Kasumi-1 (cell line): ENCODE measurements at places on chromosomes 2 and 18.
A peak's percentile ranks its signal among the peaks of the same experiment; 100 is the strongest.

GRCh38 chr2:216877085-216877484 is 17.2 kb upstream of the TNP1 start:
- DNase-seq: no peak

- no peak for DNase-seq
Observed at GRCh38 chr18:35835833-35836232, 136.6 kb upstream of the RMP24 start.

GRCh38 chr2:239245107-239245506 is 155.7 kb downstream of the HDAC4 start:
- no peak for DNase-seq

GRCh38 chr2:220154304-220154703 is 526.9 kb downstream of the SLC4A3 start:
- no peak for DNase-seq

DNA sequence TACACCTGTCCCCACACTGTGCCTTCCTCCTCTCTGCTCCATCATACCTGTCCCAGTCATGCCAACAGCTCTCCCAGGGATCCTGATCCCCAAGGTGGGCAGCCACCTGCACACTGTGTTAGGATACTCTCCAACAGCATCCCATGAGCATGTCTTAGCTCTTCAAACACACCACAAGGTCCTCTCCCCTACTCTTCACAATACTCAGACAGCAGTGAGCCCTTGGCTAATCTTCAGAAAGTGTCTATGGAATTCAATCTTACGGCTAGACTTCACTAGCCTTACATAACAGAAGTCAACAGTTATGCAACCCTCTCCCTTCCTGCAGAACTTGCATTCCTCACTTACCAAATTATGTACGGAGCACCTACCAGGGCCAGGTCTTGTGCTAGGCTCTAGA is 79.9 kb downstream of the MYO5B start:
- DNase-seq: no peak

DNA sequence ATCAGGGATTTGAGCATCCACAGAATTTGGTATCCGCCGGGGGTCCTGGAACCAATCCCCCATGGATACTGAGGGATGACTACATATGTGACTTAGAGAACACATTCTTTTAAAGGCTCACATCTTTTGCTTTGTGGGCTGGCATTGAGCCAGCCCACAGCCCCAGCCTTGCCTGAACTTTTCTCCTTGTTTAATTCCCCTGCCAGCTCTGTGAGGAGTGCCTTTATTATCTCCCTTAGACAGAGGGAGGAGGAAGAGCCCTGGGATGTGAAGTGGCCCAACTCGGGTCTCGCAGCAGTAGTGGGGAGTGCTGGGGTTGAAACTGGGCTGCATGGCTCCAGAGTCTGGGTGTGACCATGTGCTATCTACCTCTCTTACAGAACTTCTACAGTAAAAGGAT is 7.6 kb downstream of the TTC39C start:
- no peak for DNase-seq

GRCh38 chr2:234974501-234975385 is 22.9 kb downstream of the SH3BP4 start:
- DNase-seq: no peak

GRCh38 chr18:25974630-25975077 is 115.8 kb downstream of the SS18 start:
- DNase-seq: peak; percentile 28

GRCh38 chr2:219243291-219243761 is 1.9 kb downstream of the GLB1L start:
- DNase-seq: no peak

DNA sequence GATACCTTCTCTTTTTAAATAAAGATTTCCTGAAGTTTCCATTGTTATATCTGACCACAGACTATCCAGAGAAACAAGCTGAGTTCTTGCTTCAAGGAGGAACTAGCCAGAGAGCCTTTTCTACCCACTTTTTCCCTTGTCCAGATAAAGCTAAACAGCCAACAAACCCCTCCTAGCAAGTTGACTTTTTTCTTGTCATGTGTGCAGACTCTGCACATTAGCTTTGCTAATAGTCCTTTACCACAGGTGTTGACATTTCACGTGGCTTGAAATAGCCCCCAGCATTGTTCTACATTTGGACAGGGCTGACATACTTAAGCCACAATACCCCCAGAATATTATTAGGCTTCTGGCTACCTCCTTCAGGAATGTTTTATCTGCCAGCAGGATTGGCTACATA is 40.7 kb downstream of the PCBP1 start:
- no peak for DNase-seq

- no peak for DNase-seq
Observed at GRCh38 chr2:218858138-218858445, 1.5 kb upstream of the WNT6 start.

- no peak for DNase-seq
Observed at GRCh38 chr2:237304763-237305514, 109.0 kb downstream of the COL6A3 start.

DNA sequence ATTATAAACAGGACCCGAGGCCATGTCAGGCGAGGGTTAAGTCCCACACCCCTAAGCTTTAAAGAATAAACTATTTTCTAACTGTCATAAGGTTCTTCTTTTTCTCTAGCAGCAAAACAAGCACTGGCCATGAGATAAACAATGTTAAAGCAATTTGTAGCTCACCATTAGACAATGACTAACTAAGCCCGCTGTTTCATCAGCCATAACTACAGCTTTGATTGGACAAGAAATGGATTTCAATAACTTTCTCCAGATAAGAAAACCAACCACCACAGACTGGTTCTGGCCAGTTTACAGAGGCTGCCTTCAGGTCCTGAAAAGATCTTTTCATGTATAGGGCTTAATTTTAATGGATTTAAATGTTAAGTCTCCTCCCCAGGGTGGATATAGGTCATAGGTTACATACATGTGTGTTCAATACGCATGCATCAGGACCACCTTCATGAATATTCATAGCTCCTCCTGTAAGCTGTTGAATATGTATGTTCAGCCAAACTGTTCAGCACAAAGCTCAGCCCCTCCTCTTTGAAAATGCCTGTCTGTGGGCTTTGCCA is 108.7 kb upstream of the RAB6C start:
- DNase-seq: no peak

GRCh38 chr2:213243189-213244044 is 40.8 kb upstream of the SPAG16 start:
- DNase-seq: no peak

- no peak for DNase-seq
Observed at GRCh38 chr18:47163241-47163640, 12.9 kb downstream of the IER3IP1 start.

- no peak for DNase-seq
Observed at GRCh38 chr2:180196419-180196977, 189.4 kb upstream of the CWC22 start.

GRCh38 chr2:20836521-20836920 is 13.6 kb upstream of the LDAH start:
- no peak for DNase-seq

DNA sequence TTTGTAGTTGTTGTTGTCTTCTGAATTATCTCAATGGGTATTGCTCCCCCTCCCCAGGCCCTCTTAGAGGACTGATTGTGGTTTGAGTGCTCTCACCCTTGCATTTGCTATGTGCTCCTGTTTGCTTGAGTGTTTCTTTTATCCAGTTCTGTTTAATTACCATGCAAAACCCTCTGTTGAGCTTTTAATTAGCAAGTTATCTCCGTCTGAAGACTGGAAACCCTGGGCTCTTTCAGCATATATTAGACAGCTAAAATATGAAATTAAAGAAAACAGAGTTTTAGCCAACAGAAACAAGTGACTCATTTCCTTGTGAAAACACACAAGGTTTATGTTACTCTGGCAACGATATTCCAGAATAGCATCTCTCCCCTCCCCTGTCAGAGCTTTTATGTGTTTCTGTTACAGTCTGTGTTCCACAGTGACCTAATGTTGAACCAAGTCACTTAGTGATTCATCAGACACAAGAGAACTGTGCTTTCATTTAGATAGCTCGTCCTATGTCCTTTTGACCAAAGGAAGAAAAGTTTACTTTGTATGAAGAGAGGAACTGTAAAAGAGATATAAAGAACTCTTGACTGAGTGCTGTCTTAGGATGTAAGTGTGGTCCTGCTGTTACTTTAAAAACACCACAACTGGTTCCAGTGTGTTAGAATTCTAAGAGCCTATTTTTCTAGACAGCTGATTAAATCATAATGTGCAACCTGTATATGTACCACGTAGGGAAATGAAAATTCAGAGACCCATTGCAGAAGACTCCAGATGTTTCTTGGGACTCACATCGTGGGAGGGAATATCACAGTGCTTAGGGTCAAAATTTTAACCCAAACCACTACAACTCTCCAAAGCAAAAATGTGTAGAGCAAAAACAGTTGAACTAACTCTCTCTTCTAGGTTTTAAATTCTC is 172.8 kb upstream of the RBMS1 start:
- peak; percentile 31 for DNase-seq

DNA sequence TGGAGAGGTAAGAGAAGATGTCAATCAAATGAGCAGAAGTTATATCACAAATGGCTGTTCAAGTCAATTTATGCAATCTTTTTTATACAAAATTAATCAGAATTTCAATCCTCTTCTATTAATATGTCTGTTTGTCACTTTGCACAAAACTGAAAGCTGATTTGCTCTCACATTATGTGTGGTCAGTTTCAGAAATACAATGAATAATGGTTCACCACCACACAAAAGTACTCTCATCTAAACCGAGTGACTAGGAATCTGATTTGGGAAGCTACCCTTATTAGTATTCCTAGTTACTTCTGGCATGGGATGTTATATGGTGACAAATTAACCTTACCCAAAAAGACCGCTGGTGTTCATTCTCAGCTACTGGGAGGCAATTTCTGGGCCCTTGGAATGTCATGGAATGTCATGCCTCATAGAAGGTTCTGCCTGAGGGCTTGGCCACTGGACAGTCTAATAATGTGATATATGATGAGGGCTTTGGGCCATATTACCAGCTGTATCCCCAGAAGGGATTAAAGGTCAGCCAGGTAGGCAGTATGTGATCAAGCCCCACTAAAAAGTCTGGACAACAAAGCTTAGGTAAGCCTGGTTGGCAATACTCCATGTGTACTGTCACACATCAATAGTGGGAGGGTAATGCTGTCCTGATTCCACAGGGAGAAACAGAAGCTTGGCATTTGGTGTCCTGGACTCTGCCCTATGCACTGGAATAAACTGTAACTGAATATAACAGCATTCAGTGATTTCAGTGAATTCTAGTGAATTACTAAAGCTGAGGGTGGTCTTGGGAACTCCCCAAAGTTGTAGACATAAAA is 113.2 kb downstream of the PIGN start:
- DNase-seq: no peak

DNA sequence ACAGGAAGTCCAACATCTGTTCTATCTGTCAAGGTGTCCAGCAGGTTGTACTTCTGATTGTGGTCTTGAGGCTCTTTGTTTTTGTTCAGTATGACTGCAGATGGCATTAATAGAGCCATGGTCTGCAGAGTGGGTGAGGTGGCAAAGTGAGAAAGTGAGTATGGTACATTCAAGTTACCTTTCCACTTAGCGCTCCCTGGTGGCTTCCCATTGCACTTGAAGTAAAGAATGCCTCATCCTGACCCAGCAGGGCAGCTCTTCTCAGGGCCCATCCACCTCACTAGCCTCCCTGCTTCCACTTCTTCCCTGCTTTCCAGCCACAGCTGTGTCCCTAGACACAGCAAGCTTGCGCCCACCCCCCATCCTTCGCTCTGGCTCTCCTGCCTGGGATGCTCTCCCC is 148.0 kb upstream of the ALPP start:
- DNase-seq: no peak

- DNase-seq: no peak
Observed at GRCh38 chr2:134866498-134867099, 28.2 kb downstream of the ACMSD start.

DNA sequence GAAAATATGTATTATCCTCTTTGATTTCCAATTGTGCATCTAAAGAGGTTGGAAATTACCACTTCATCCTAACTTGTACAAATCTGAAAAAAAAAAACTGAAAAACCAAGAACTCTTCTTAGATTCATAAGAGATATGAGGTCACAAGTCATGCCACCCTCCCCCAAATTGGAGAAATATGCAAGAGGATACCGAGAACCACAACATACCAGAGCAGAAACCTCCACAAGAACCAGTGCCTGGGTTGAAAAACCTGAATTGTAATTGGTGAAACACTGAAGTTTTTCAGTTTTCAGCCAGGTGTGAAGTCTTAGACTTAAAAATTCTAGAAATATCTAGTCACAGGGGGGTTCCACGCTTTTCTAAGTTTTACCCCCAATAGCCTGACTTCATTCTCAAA is 1029.5 kb upstream of the LRRTM1 start:
- no peak for DNase-seq

- DNase-seq: no peak
Observed at GRCh38 chr18:59697236-59697932, at the start of gene CCBE1. CCBE1 (minus strand) TSS chr18:59697423.

- no peak for DNase-seq
Observed at GRCh38 chr2:184154438-184154837, 443.9 kb upstream of the ZNF804A start.

DNA sequence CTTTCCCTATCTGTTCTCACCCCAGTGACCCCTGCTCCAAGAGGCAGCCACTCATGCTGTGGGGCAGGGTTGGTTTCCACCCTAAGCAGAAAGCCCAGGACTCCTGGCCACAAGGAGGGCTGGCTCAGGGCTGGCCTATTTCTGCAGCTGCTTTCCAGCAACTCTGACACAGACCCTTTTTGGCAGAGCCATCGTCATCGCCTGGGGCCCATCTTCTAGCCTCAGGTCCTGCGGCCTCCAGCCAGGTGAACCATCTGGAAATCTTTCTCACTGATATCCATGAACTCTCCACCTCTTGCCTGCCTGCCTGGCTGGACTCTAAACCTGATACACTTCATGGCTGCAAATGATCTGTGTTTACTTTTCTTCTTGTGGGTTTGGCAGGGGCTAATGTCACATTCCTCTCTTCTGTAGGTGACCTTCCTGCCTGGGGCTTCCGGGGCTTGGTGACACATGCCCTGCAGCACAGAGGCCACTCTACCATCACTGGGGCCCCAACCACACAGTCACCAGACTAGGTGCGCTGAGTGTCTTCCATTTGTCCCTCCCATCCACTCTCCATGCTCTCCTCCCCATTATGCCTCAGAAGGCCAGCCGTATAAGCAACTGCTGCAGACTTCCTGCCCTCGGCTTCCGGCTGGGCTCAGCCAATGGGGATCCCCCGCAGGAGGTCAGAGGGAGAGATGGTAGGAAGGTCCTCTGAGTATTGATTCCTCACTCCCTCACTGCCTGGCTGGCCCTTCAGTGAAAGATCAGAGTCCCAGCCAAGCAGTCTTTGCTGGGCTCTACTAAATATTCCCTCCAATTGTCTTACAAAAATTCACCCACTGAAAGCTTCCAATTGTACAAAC is 9.7 kb upstream of the COPS8 start:
- no peak for DNase-seq

GRCh38 chr2:220959391-220959802 is 612.7 kb downstream of the EPHA4 start:
- no peak for DNase-seq

DNA sequence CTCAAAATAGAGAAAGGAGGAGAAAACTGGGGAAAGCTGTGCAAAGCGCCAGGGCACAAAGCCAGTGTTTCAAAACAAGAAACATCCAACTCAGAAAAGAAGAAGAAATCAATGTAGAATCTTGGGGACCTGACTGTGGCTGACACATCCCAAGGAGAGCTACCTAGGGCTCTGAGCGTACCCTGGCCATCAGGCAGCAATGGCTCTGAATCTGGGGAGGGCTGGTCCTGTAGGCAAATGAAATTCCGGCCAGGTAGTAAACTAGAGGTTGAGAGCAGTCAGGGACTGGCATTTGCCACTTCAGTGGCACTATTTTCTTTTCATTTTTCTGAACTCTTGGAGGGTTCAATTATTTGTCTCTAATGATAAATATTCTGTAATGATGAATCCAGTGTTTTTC is 525.8 kb downstream of the STK39 start:
- DNase-seq: no peak

GRCh38 chr2:229703909-229704630 is 10.3 kb downstream of the DNER start:
- no peak for DNase-seq

- DNase-seq: no peak
Observed at GRCh38 chr2:212665948-212666347, 127.3 kb upstream of the ERBB4 start.
